GM18507 (cell line): ENCODE measurements at places on chromosomes 13 and 19.
A peak's percentile ranks its signal among the peaks of the same experiment; 100 is the strongest.

GRCh38 chr19:7356899-7357627 is 8.3 kb downstream of the ARHGEF18 start:
- DNase-seq: no peak

- DNase-seq: peak; percentile 81
Measured at GRCh38 chr19:5827891-5828660, 11.4 kb downstream of the FUT6 start.

- no peak for DNase-seq
Measured at GRCh38 chr19:19460761-19461265, 54.5 kb downstream of the TSSK6 start.

- no peak for DNase-seq
Measured at GRCh38 chr13:62556978-62557377, 1141.3 kb upstream of the PCDH20 start.

DNA sequence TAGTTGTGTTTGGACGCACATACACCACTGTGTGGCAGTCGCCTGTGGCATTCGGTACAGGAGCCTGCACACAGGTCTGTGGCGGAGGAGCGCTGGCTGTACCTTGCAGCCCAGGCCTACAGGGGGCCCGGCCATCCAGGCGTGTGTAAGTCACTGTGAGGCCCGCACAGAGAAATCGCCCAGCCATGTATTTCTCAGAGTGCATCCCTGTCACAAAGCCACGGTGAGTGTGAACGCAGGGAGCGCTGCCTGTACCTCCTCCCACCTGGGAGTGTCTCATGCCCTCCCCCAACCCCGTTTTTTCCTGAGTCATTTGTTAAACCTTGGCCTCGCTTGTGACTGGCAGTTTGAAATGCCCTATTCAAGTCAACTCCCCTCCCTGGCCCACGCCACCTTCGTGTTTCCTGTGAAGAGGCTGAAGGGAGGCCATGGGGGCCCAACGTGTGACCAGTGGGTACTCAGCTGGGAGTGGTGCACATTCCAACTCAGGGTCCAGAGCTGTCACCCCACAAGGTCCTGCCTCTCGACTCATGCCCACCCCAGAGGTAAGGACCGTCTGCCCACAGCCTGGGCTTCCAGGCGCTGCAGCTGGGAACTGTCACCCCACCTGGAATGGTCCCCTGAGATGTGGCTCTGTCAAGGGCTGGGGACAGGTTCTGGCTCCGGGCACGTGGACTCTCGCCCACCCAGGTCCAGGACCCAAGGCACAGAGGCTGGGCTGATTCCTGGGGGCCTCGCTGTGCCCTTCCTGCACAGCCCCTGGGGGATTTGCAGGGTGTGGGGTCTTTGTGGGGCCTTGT is 11.6 kb upstream of the RASA3 start:
- no peak for DNase-seq

DNA sequence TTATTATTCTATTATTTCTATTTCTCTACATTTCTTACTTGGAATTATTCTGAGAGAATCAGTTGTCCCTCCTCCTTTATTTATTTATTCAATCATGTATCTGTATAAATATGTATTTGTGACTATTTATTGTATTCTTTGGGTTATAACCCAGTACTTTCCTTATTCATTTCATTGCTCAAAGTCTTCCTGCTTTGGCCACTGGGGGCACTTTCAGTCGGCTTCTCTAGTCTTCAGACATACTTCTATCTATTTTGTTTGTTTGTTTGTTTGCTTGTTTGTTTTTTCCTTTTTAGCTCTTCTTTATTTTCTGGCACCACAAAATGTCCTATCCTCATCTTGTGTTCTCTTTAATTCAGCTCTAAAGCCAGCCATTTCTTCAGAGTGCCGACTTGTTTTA is 260.4 kb downstream of the NALCN start:
- DNase-seq: no peak

DNA sequence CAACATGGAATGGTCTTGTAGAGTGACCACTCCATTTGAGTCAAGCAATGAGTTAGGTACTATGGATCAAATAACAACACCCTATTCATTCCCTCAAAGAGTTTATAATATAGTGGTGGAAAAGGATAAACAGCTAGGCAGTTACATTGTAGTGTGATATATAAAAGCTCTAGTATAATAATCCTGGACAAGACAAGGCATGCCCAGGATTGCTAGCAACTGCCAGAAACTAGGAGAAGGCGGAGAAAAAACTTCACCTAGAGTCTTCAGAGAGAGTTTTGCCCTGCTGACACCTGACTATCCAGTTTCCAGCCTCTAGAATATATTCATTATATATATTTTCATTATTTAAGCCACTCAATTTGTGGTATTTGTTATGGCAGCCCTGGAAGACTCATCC is 530.6 kb downstream of the KLF12 start:
- no peak for DNase-seq

DNA sequence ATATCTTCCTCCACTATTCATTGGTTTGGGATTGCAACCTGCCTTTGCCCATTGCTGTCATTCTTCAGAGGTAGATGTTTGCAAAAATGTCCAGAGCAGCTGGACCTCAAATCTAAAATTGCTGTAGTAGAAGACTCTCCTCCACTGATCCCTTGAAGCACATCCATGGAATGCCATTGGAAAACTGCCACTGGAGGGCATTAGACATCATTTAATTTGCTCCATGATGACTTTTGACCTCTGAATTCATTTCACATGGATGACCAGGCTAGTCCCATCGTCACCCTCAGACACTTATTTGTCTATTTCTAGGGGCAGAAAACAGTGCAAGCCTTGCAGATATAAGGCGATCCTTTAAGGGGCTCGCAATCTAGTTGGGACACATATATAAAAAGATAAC is 33.9 kb upstream of the FLT1 start:
- DNase-seq: no peak

DNA sequence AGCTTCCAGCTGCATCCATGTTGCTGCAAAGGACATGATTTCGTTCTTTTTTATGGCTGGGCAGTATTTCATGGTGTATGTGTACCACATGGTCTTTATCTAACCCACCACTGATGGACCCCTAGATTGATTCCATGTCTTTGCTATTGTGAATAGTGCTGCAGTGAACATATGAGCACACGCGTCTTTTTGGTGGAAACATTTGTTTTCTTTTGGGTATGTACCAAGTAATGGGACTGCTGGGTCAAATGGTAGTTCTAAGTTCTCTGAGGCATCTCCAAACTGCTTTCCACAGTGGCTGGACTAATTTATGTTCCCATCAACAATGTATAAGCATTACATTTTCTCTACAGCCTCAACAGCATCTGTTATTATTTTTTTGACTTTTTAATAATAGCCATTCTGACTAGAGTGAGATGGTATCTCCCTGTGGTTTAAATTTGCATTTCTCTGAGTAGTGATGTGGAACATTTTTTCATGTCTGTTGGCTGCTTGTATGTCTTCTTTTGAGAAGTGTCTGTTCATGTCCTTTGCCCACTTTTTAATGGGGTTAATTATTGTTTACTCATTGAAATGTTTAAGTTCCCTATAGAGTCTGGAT is 6.8 kb upstream of the UBE2L5 start:
- no peak for DNase-seq

DNA sequence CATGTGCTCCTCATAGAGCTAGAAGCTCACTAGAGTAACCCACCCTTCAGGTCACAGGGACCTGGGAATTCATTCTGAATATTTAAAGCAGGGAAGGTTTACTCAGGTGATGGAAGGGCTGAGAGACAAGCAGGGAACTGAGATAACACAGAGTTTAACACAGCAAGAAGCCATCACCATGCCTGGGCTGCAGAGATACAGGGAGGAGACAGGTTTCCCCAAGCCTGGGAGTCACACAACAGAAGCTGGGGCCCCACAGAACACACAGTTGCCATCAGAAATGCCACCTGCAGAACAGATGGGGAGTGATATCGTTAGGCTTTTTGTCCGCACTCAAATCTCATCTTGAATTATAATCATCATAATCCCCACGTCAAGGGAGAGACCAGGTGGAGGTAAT is 7.9 kb upstream of the CYSLTR2 start:
- DNase-seq: no peak

GRCh38 chr19:43983544-43983911 is 460 bp upstream of the ZNF155 start:
- DNase-seq: no peak

DNA sequence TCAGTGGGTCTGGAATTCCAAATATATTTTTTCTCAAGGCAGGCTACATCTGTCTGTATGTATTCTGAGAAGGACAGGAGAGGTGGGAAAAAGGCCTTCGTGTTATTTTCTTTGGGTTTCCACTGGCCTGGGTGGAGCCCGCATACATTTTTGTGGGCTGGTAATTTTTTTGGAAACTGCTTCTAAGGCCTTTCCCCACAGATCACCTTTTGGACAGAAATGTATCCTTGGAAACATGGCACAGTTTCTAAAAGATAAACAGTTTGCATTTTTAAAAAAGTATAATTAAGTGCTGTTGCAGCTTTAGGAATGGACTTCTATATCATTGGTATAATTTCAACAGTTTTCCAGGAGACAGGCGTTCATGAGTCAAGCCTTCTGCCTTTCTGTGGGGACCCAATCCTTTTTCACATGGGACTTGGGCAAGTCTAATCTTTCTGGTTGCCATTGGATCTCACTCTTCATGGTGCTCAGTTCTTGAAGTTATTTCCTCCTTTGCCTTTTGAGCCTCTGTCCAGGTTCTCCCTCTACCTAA is 8.9 kb downstream of the RFX2 start:
- no peak for DNase-seq

DNA sequence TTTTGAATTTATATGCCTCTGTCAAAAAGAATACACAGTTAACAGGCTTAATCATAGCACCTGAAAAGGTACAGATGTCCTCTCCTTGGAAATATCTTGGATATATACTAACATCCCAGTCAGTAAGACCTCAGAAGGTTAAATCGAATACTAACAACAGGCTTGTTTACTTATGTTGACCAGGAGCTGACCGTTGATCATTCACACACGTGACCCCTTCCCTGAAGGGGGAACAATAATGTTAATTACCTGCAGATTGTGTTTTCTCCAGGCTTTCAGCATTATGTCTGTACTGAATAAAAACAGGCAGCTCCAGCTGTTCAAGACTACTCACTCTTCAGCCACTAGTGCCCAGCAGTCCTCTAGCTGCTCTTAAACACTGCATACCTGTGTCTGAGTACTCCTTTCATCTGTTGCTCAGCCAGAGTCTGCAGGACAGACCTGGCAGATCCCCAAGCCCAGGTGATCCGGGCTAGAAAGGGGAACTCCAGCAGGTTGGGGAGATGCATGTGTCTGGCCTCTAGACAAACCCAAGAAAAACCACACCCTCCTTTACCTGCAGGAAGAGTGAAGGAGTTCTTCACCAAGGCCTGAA is 163.9 kb downstream of the RNF17 start:
- no peak for DNase-seq

GRCh38 chr19:11191934-11192333 is 5.4 kb downstream of the KANK2 start:
- DNase-seq: no peak

DNA sequence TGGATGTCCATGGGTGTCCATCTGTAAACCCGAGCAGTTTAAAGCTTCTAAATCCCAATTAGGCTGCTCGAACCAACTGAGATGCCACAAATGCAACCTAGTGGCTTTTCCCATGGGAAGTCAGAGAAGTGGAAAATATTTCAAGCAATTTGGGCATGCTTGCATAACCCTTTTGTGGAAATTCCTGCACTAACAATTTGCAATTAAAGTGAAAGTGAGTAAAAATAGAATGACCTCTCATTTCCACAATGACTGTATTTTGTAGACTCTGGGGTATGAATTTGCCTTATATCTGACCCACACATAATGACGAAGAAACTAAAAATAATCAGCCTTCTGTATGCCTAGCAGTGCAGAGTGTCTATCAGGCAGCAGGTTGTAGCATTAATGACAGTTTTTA is 91.8 kb upstream of the TSC22D1 start:
- DNase-seq: no peak
